ENCODE measurements at places on chromosomes 7 and 10. TPM values are rescaled to one million over a fixed set of nuclear protein-coding genes. Genes with fewer than 3 reads are reported as not detected.

PALD1 gene
- 0.29 TPM for total RNA-seq

ORAI2 gene
- total RNA-seq = 66.9 TPM

IL15RA gene
- 30.1 TPM for total RNA-seq

GRCh38 chr10:71084818-71085126 lies 127.6 kb upstream of the UNC5B start:
- DNase-seq = no peak
- H3K27me3 ChIP-seq = peaks cover 4% of the 10 kb centered on the region
- H3K27ac ChIP-seq = no peak overlapping the region
- no peaks in the 10 kb centered on the region for H3K4me1 ChIP-seq
- no peak overlapping the region for H3K4me3 ChIP-seq

DNA sequence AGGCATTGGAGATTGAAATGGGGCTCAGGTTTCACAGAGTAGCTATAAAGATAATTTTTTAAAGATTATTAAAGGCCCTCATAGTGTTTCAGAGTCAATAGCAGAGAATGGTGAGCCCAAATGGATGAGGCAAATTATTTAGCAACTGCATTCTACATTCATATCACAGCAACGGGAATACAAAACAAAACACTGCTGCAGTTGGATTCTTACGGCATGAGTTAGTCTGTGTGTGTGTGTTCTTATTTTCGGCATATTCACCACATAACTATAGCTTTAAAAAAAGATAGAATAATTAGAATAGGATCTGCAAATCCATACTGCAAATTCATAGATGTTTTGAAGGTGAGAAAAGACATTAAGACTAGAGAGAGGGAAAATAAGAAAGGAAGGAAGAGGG lies 66.0 kb downstream of the SUGCT start:
- no peaks in the 10 kb centered on the region for H3K27me3 ChIP-seq
- no peak overlapping the region for H3K27ac ChIP-seq
- H3K36me3 ChIP-seq = no peaks in the 10 kb centered on the region
- no peaks in the 10 kb centered on the region for H3K4me1 ChIP-seq
